Activated naive CD4-positive, alpha-beta T cell treated with Interleukin-2 at 50 U/mL for 16 hours (primary cell): ENCODE measurements at places on chromosomes 12 and 14.

DNA sequence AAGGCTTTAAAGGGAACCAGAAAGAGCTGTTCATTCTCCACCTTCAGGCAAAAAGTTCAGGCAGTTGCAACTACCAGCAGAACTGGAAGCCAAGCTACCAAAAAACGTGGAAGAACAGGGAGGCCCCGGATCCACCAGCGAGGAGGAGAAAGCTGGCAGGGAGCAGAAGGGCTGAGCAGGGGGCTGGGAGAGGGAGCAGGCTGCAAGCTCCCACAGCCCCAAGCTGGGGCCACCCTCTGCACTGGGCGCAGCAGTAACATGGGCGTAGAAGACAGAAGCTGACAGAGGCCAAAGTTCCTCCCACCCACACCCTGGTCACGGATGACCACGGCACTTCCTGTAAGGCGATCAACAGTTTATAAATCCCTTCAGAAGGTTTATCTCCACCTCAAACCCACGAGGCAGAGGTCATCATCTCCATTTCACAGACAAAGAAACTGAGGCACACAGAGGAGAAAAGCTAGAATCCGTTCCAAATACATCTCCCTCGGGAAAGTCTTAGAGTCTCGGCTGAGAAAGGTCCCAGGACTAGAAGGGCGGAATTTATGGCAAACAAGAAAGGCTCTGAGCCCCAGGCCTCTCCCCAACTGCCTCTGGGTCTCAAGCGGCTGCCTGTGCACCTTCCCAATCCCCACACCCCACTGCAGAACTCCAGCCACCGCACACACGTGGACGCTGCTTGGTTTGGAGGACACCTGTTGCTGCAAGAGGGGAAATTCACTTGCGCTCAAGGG lies 1.8 kb downstream of the CCDC85C start:
- no peak for DNase-seq

- no peak for DNase-seq
Measured at GRCh38 chr12:54472494-54473262, 724 bp downstream of the GTSF1 start.

GRCh38 chr12:58358369-58358768 lies 417.0 kb downstream of the ATP23 start:
- no peak for DNase-seq

GRCh38 chr12:67592228-67593011 lies 56.1 kb upstream of the DYRK2 start:
- DNase-seq = no peak

DNA sequence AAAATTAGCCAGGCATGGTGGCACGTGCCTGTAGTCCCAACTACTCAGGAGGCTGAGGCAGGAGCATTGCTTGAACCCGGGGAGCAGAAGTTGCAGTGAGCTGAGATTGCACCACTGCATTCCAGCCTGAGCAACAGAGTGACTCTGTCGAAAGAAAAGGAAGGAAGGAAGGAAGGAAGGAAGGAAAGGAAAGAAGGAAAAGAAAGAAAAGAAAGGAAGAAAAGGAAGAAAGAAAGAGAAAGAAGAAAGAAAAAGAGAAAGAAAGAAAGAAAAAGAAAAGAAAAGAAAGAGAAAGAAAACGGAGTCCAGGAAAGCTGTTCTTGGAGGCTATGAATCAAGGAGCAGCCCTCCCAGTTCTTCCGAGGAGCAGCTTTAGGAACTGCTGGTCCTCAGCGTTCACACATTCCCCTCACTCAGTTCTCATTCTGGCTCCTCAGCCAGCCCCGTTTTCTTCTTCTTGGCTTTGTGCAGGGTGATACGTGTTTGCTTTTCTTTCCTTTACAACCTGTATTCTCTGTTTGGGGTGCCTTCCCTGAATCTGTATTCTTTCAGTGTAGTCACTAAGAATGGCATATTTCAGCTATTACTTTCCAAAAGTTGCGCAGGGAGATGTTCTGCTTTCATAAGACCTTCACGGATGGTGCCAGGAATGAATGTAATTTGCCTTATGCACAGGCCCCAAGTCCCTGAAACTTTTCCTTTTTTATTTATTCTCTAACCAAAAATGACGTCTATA lies 12.2 kb downstream of the FBXL14 start:
- DNase-seq = no peak

GRCh38 chr14:68377459-68377858 lies 415.4 kb downstream of the ZFP36L1 start:
- no peak for DNase-seq

GRCh38 chr12:63792338-63792737 lies 12.6 kb downstream of the RXYLT1 start:
- no peak for DNase-seq

GRCh38 chr12:122072031-122072970 lies 6.3 kb upstream of the MLXIP start:
- DNase-seq = no peak

DNA sequence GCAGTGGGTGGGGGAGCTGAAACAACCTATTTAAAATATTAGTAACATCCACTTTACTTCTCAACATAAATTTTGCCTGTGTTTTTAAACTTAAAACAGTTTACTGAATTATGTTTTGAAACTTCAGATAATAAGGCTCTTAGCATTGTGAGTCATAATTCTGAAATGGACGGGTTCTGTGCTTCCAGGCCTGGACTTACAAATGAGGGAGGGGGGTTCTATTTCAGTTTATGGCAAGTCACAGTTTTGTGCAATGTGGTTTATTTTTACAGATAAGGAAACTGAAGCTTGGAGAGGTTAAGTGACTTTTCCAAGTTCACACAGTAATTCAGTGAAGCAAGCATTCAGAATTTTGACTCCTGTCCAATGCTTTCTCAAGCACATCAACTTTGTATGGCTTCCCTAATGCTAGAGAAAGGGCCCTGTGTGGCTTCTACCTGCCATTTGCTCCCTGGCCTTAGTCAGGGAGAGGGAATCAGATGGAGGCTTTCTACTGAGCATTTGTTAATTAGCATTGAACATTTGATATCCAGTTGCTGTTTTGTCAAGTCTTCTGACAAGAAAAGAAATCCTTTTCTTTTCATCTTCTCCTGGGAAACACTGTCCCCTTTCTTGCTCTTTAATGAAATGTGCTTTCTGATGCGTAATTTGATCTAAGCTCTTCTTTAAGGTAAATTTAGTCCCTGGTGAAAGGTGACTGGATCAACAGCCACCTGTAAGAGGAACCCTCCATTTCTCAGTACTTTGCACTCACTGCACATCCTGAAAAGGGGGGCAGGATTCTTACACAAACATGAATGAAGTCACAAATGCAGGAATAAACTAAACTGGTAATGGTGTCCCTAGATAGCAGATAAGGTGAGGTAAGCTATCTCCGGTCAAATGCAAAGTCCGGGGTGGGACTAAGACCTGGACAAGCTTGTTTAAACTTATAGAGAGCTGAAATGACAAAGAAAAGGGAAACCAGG lies 2.5 kb upstream of the SALL2 start:
- DNase-seq = no peak

DNA sequence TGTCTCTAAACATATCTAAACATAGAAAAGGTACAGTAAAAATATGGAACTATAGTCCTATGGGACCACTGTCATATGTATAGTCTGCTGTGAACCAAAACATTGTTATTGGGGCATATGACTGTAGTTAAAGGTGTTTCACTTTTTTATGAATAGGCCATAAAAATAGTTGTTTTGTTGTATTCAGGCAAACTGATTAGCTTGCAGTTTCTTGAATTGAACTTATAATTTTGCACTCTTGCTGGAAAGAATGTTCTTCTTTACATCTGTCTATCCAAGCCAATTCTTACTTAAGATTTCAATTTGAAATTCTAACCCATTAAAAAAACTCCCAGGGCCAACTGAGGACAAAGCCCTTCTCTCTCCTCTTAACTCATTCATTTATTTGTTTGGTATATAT lies 234.1 kb downstream of the NOVA1 start:
- DNase-seq = no peak

DNA sequence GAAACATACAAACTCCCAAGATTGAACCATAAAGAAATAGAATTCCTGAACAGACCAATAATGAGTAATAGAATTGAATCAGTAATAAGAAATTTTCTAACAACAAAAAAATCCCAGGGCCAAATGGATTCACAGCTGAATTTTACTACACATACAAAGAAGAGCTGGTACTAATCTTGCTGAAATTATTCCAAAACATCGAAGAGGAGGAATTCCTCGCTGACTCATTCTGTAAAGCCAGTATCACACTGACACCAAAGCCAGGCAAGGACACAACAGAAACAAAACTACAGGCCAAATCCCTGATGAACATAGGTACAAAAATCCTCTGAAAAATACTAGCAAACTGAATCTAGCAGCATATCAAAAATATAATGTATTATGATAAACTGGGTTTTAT lies 367.8 kb upstream of the CLEC14A start:
- no peak for DNase-seq

DNA sequence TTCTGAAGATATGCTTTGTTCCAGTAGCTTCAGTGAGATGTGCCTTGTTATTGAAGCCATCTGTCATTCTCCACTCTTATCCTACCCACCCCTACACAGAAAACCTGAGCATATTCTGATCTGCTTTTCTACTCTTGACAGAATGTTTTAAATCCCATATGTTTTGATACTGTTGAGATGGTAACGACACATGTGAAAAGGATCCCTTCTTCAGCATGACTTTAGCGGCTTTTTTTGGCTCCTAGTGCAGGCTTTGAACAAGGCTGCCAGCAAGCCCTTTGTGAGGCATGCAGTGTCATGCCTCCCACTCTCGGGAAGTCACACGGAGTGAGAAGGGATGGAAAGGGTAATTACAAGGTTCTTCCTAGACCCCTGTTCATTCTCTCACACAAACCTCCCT lies 228.8 kb upstream of the RGS6 start:
- no peak for DNase-seq

DNA sequence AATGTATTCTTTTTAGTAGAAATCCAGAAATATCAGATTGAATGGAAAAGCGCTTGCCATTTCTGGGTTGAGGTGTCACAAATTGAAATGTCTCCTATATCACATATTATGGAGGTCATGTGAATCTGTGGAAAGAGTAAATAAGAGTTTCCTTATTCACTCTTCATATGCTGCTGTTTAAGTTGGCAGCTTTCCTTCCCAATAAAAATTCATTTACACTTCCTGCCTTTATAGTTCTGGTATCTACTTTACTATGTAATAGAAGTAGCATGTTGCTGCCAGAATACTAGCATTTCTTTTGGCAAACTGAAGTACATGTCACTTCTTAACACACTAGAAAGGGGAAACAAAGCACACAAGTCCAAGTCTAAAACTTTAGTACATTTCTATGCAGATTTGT lies 60.8 kb downstream of the SDR9C7 start:
- no peak for DNase-seq

DNA sequence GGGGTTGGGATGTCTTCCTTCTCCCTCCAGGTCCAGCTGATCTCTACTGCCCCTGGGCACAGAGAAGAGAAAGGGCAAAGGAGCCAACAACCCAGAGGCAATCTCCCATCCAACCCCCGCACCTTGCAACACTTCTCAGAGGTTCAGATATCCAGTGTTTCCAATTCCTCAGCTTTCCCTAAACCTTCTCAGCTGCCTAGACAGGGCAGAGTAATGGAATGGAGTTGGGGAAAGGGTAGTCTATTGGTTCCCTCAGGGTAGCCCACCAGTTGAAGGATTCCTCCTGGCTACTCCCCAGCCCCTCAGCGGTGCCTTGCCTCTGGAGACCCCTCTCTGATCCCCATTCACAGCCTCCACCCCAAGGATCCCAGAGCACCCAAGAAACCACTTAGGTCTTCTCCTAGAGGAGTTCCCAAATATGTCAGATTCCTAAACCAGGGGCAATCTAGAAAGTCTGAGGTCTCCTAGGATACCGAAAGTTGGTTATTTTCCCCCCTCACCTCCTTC lies 537 bp downstream of the NFE2 start:
- no peak for DNase-seq

DNA sequence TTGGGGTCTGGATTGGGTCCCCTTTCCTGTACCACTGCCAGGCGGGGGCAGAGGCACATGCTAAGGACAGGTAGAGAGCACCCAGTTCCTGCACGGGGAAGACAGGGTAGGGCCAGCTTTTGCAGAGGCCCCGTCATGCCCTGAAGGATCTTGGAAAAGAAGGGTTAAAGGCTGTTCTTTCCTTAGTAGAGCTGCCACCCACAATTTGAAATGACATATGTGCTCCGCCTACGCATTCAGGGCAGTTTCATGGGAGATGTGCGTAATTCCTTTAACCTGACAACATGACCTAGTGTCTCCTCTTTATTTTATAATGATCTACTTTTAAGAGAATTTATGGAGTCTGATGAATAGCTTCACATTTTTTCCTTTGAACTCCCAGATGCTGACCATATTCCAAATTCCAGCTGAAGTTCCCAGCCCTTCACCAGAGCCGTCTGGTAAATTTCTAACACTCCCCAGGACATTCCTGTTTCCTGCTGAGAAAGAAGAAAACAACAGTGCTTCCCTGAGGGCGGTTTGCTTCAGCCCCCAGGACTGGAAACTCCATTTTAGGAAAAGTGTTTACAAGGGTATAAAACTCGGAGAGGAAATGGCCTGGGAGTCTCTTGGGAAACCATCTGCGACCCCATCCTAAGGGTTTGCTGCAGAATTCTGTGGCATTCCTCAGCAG lies 58.9 kb upstream of the PLEKHG3 start:
- no peak for DNase-seq
